ENCODE measurements at places on chromosomes 4 and X.

- DNase-seq = no peak
Measured at GRCh38 chr4:53306729-53307128, 59.1 kb downstream of the SCFD2 start.

- peak; percentile 78 for DNase-seq
Measured at GRCh38 chrX:74536152-74536831, 78.1 kb downstream of the RLIM start.

DNA sequence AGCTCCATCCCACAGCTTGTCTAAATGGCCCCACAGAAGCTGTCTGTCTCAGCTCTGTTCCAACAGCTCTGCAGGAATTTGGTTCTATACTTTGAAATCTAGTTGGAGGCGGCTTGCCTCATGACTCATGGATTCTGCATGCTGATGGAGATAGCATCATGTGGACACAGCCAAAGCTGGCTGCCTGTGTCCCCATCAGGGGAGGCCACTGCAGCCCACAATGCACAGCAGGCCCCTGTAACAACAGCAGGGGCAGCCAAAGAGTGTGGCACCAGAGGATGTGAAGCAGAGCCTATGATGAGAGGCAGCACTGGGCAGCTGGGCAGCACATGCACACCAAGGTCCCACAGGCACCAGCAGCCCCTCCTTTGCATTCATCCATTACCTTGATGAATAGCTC is 67.2 kb downstream of the DCAF12L1 start:
- no peak for DNase-seq

- peak; percentile 42 for DNase-seq
Measured at GRCh38 chr4:107818301-107818910, 6.3 kb upstream of the SGMS2 start.

DNA sequence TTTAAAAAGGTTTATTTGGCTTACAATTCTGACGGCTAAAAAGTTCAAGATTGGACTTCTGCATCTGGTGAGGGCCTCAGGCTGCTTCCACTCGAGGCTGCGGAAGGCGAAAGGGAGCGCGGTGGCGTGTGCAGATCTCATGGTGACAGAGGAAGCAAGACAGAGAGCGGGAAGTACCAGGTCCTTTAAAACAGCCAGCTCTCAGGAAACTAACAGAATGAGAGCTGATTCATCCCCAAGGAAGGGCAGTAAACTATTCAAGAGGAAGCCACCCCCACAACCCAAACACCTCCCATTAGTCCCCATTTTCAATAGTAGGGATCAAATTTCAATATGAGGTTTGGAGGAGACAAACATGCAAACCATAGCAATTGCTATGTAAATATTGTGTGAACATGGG is 2144.2 kb upstream of the AGA start:
- DNase-seq = no peak

GRCh38 chrX:106780664-106781377 is 21.7 kb upstream of the TBC1D8B start:
- DNase-seq = no peak

GRCh38 chrX:10769195-10769594 is 148.8 kb upstream of the MID1 start:
- DNase-seq = peak; percentile 28

- no peak for DNase-seq
Measured at GRCh38 chrX:18890724-18891547, 93.0 kb downstream of the PHKA2 start.

DNA sequence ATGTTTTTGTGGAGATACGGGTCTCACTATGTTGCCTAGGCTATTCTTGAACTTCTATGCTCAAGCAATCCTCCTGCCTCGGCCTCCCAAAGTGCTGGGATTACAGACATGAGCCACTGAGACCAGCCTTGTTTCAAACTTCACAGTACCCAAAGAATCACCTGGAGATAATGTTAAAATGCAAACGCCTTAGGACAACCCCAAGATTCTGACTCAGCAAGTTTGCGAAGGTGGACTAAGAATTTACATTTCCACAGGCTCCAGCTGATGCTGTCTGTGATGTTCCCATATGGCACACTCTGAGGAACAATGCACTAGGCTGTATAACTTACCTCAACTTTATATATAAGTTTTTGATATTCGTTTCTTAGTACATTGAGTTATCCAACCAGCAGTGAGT is 984 bp upstream of the STATH start:
- no peak for DNase-seq

GRCh38 chrX:138939038-138939437 is 227.5 kb upstream of the FGF13 start:
- no peak for DNase-seq

- DNase-seq = no peak
Measured at GRCh38 chr4:115310641-115311040, 197.2 kb upstream of the NDST4 start.

GRCh38 chr4:178598672-178599071 is 1156.4 kb upstream of the AGA start:
- DNase-seq = no peak

DNA sequence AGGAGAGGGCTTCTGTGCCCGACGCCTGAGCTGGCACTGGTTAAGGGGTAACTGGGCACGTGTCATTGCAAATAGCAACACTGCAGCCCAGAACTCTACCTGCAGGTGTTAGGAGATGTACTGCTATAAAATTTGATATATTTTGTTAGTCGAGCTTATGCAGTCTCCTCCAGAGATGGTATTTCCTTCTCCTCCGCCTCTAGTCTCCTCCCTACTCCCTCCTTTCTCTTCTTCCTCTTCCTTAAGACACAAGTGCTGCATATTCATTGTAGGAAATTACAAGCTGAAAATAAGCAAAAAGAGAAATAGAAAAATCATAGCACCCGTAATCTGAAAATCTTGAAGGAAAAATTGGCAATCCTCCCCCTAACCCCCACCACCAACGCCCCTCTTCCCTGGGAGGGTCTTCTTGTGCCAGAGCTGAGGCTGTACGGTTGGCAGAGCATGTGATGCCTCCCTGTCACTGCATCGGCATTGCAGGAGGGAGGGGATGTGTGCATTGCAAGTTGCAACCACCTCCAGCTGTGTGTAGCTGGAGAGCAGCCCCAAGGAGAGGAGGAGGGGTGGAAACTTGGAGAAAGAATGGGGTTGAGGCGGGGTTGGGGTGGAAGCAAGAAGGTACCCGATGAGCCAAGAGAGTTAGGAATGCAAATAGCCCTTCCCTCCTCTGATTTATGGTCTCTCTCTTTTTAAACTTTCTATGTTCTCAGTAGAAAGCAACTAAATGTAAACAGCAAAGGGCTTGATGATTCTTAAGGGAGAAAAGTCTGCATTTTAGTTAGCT is 48.3 kb upstream of the MND1 start:
- no peak for DNase-seq

DNA sequence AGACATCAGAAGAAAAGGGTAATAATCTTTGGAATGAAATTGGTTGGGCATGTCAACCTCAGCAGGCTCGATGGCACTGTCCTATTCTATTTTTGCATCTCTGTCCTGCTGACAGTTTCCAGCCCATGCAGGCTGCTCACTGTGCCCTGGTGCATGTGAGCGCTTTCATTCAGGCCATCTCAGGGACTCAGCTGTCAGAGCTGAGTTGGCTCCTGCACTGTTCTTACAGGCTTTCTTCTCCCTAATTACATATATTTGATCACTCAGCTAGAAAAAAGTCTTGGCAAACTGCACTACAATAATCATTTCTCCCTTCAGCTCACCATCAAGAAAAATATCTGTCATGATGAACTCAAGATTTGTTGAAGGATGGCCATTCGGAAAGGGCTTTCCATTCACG is 84.7 kb downstream of the RASL11B start:
- no peak for DNase-seq

GRCh38 chrX:55783723-55784122 is 66.2 kb downstream of the RRAGB start:
- DNase-seq = no peak

- DNase-seq = peak; percentile 34
Measured at GRCh38 chr4:38860788-38861424, 4.3 kb upstream of the TLR6 start.

- no peak for DNase-seq
Measured at GRCh38 chr4:38964942-38965775, 67.0 kb downstream of the TMEM156 start.

DNA sequence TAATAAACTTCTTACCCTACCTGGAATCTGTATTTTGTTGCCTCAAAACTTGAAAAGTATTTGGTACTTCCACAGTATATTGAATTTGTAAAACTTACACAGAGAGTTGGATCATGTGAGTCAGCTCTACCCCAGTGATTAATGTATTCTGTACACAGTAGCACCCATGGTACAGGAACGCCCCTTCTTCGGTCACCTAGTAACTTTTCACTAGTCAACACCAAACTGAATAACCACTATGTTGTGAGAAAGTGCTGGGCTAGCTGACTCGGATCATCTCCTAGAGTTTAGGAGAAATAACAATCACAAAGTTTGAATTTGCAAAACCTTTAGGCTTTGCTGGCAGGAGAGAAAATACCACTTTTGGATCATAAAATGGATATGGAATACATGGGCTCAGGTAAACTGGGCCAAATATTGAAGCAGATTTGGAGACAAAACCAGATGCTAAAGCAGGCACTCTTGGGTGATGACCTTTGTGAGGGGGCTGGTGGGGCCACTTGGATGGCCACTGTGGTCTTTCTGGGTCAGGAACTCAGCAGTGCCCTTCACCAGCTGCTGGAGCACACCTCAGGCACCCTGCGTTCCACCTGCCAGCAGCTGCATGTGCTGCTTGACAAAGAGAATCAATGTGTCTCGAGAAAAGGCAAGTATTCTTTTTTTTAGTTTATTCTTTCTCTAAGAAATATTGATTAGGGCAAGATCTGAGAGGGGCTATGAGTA is at the start of gene DTHD1:
Gene DTHD1 (plus strand): TSS at position 233 of the 723 bp plus-strand sequence. CDS start 143 bp downstream, at position 376.
- no peak for DNase-seq

DNA sequence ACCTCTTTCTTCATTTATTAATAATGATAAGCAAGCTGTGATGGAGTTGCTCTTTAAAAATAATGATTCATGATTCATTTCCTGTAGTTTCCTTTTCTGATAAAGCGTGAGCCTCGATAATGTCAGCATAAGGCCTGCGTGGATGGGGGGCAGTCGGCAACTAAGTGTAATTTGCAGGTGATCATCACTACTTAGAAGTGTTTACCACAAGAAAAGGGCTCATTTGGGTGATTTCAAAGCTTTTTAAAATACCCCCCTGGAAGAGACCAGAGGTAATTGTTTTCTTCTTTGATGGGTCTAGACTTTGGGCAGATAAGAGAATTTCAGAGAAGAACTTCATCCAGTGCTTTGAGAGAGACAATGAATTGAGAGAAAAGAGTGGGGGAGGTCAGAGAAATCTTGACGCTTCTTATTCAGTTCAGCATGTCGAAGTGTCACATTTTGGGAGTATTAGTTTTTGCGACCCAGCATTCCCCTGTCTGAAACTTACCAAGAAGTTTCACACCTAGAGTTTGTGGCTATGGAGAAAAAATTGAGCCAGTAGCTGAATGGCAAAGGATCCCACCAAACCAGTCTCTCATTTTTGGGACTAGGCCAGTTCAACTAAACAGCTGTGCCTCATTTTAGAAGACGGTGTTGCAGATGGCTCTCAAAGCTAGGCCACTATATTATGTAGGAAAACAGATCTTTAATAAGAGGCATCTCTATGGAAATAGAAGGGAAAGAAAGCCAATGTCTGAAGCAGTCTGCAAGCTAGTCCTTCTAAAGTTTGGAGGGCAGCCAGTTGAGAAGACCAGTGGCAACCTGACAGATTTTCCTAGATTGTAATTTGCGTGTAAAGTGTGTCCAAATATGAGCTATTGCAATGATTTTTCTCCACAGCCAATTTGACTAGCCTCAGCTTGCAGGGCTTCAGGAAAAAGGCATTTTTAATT is 171.0 kb upstream of the PPP1R2C start:
- no peak for DNase-seq

DNA sequence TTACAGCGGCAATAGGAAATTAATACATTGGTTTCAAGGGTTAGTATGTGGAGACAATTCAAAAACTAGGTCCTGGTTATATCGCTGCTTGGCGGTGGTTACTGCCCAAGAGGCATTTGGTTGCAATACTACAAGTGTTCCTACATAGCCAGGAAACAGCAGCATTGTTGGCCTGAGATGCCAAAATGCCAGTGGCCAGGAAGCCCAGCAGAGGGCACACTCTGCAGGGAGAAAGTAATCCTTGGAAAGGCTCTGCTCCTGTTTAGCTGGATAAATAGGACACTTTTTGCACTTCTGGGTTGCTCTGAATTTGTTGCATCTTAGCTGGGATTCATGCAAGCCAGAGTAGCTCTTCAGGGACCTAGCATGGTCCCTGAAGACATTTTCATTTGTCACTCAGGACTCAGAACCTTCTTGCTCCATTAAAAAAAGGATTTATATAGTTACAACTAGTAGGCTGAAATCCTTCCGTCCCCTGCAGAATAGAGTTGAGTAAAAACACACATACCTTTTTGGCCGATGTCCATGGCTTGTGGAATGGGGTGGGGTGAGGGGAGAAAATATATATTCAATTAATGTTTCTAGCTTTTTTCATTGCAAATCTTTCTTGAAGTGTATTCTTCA is 8.1 kb upstream of the GPR119 start:
- DNase-seq = peak; percentile 12

GRCh38 chrX:45683914-45684313 is 483.2 kb upstream of the DIPK2B start:
- no peak for DNase-seq

GRCh38 chr4:56465599-56466295 is 1.7 kb upstream of the SRP72 start:
- no peak for DNase-seq

GRCh38 chr4:112449708-112450107 is 66.3 kb downstream of the NEUROG2 start:
- no peak for DNase-seq

DNA sequence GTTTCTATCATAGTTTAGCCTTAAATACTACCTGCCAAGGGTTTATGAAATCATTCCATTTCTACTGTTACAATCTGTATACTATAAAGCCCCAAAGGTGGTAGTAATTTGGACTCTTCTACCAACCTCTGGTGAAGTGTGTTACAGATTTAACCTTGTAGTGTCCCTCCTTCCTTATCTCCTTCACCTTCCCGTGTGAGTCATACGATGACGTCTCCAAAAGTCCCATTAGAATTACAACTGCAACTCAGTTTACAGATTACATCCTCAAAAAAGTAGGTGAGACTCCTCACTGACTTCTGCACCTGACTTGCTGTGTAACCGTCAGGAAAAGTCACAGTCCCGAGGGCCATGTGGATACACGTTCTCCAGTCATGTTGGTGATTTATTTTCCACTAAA is 219.0 kb downstream of the DCTD start:
- no peak for DNase-seq

DNA sequence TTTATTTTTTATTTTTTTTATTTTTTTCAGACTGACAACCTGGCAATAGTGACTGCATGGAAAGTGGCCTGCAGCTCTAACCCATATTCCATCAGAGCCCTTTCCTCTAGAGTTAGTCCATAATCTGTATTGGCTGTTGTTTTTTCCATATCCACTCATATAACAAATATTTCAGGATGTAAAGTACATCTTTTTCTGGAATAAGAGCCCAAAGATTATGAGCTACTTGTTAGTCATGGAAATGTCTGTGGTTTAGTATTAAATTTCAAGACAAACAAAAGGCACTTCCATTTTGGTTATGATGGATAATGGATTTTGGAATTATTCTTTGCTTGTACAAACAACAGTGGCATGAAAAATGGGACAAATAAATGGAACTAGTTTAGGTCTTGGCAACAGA is 296.0 kb upstream of the HS3ST1 start:
- no peak for DNase-seq
